Activated T-helper 1 cell treated with anti-CD3 and anti-CD28 coated beads, Interleukin-12 subunit alpha, Interleukin-12 subunit beta, Interleukin-2, Interleukin-4 antibody, amounts not matched to agents 30 ng/mL and 10 ng/mL and 1 ng/mL, durations not matched to agents 14 hours and 24 hours and 36 hours (primary cell): ENCODE measurements at places on chromosomes 12 and 14. TPM values are rescaled to one million over a fixed set of nuclear protein-coding genes. Genes with fewer than 3 reads are reported as not detected.

DNA sequence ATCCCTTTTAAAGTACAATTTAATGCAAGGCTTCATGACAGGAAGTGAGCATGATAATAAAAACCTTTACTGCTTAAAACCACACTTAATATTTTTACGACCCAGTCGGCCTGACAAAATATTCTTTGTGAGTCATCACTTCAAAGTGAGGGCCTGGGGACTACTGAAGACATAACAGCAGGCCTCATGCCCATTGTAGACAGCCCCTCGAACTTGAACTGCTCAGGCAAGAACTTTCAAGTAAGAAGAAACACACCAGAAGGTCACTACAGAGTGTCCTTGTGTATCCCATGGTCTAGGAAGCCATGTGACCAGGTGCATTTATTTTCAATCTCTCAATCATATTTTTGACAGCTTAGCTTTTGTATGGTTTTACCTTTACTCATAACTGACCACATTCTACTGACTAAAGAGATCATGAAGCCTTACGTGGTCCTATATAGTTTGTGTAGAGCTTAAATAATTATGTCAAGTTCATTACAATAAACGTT, 61.4 kb upstream of the MANSC4 start:
- no peaks in the 10 kb centered on the region for H3K36me3 ChIP-seq
- no peak overlapping the region for H3K27ac ChIP-seq
- H3K4me3 ChIP-seq = no peak overlapping the region
- peaks cover under 1% of the 10 kb centered on the region for H3K27me3 ChIP-seq
- DNase-seq = no peak

Gene GLT1D1
- 2.0 and 2.1 TPM in 2 replicates for total RNA-seq

DNA sequence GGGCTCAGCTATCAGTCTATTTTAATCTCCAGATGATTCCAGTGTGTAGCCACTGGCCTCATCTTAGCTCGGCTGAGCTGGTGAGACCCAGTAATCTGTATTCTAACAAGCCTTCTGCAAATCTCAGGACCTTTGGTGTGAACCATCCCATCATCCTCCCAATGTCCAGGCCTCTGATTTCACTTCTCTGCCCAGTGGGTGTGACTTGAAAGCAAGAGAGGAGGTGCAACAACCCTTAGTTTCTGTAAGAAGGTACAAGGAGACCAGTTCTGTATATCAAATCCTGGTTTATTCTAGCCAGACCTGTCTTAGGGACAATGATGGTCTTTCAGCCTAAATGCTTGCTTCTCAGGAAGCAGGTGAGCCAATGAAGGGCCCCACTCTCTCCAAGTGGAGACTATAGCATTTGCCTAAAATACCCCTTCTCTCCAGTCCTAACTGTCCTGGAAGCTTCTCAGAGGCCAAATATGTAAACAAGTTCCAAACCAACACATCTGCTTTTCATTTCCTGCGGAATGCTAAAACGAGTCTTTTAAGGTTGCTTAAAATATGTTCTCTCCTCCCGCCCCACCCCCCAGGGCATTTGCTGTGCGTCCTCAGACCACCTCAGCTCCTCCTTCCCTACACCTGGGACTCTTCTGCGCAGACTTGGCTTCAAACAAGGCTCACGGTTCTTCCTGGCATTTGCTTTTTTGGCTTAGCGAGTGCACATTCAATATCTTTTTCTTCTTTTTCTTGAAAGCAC, 78.4 kb upstream of the FUT8 start:
- H3K27me3 ChIP-seq = no peaks in the 10 kb centered on the region
- peak overlapping the region; percentile 9 for H3K4me3 ChIP-seq

- DNase-seq = no peak
- no peak overlapping the region for H3K4me3 ChIP-seq
- no peaks in the 10 kb centered on the region for H3K36me3 ChIP-seq
- no peaks in the 10 kb centered on the region for H3K4me1 ChIP-seq
Observed at GRCh38 chr12:70176290-70176689, 66.9 kb upstream of the CNOT2 start.

- H3K4me3 ChIP-seq = no peak overlapping the region
- no peak for DNase-seq
- no peak overlapping the region for H3K27ac ChIP-seq
Observed at GRCh38 chr12:903055-903454, 46.4 kb downstream of the RAD52 start.

DNA sequence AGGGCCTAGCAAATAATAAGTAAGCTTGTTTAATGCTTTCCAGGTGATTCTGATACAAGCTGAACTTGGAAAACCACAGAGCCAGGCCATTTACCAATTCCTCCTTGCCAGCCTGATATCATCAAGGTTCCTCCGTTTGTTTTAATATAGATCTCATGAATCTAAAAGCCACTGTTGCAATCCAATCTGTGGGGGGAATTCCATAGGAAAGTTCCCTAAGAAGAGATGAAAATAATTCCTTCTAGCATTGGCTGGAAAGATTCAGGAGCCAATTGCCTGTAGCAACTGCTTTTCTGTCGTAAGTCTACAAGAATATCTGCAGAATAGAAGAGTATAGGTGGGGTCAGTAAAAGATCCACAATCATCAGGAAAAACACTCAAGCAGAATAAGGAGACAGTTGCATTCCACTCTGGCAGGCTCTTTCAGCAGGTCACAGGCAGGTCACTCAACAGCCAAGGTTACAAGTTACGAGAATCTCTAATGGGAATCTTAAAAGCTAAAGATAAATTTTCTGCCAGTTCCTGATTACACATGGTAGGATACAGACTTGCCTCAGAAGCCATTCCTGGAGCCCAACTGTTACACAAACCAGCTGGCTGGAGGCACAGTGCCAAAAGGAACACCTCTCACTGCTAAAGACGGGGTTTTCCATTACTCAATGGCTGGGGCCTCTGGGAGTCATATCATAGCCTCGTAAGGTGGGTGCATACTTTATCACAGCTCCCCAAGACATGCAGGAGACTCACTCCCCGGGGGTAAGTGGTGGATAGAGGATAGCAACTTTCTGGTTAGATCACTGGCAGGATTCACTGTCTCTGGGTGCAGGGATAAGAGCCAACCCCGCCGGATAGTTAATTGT, 43.6 kb downstream of the FGD6 start:
- no peaks in the 10 kb centered on the region for H3K4me1 ChIP-seq
- H3K27ac ChIP-seq = no peak overlapping the region
- peaks cover 2% of the 10 kb centered on the region for H3K27me3 ChIP-seq
- no peak overlapping the region for H3K4me3 ChIP-seq
- no peaks in the 10 kb centered on the region for H3K36me3 ChIP-seq

Gene ZBTB42
- 5.9 and 6.1 TPM in 2 replicates for total RNA-seq

DNA sequence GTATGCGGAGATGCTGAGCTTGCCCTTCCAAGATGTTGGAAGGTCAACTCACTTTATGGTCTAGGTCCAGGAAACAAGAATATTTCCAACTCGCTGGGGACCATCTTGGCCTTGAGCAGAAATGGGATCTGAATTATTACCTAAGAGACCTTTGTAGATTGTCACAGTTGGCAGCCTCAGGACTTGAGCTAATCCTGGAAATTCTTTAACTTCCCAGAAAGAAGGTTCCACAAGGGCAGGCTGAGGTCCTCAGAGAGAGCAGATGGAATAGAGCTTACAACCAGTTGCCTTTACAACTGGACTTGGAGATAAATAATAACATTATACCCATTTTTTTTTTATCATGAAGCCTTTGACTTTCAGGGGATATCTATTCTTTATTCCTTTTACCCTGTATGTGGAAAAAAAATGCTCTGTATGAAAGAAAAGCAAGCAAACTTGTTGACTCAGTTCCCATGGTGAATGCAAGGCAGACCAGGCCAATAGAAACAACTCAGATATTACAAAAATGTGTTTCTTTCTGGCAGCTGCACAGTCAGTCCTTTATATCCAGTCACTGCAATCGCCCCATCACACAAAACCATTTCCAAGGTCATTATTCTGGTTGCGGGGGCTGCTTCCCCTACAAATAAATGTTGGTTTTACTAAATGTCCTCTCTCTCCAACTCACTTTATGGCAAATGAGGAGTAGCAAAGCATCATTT, 401.4 kb downstream of the ZFP36L1 start:
- H3K27ac ChIP-seq = no peak overlapping the region
- no peak for DNase-seq
- no peaks in the 10 kb centered on the region for H3K36me3 ChIP-seq
- no peaks in the 10 kb centered on the region for H3K4me1 ChIP-seq
- peaks cover 6% of the 10 kb centered on the region for H3K27me3 ChIP-seq

- no peak overlapping the region for H3K27ac ChIP-seq
- DNase-seq = no peak
- no peaks in the 10 kb centered on the region for H3K27me3 ChIP-seq
- H3K36me3 ChIP-seq = no peaks in the 10 kb centered on the region
- no peak overlapping the region for H3K4me3 ChIP-seq
Observed at GRCh38 chr12:81284137-81284536, 206.3 kb downstream of the ACSS3 start.
